A549 treated with ZK216348 at 1 μM for 4 hours (cell line): ENCODE measurements at places on chromosomes 1 and 21. TPM values are rescaled to one million over a fixed set of nuclear protein-coding genes. Genes with fewer than 3 reads are reported as not detected.

The BLACAT1 gene
- total RNA-seq, result not detected in 5 replicates

The SPRR2B gene
- not detected in 5 replicates for total RNA-seq

The DNAJC16 gene
- 3.9 to 5.6 TPM (median 4.0 TPM) in 5 replicates for total RNA-seq

The JAK1 gene
- total RNA-seq, result 133 to 185 TPM (median 179 TPM) in 5 replicates

The SLC16A4 gene
- total RNA-seq, result 26.0 to 41.9 TPM (median 37.9 TPM) in 5 replicates

The RAB7B gene
- total RNA-seq, result 1.0 to 1.8 TPM (median 1.3 TPM) in 5 replicates

The TMEM50A gene
- 62.0 to 96.8 TPM (median 71.2 TPM) in 5 replicates for total RNA-seq

The LCE2B gene
- total RNA-seq, result not detected in 5 replicates

The OR2T11 gene
- total RNA-seq, result not detected in 5 replicates

The RNU1-3 gene
- total RNA-seq, result not detected in 5 replicates

The TSNAX gene
- 27.3 to 41.9 TPM (median 36.9 TPM) in 5 replicates for total RNA-seq

The C8A gene
- total RNA-seq, result not detected in 5 replicates

The TEX38 gene
- not detected in 5 replicates for total RNA-seq

The PPM1J gene
- 0.50 to 1.4 TPM (median 1.3 TPM) in 5 replicates for total RNA-seq

The CHRNB2 gene
- total RNA-seq, result 0.25 to 0.48 TPM (median 0.33 TPM) in 5 replicates

The TRIM46 gene
- total RNA-seq, result 1.0 to 3.1 TPM (median 1.8 TPM) in 5 replicates

The KIF21B gene
- 1.3 to 3.0 TPM (median 2.3 TPM) in 5 replicates for total RNA-seq

The ETNK2 gene
- 4.6 to 8.1 TPM (median 6.6 TPM) in 5 replicates for total RNA-seq

The ANGPTL3 gene
- not detected in 5 replicates for total RNA-seq

The DNAJC28 gene
- 0.17 to 0.54 TPM (median 0.27 TPM) in 5 replicates for total RNA-seq

The LPAR3 gene
- 0.14 to 0.41 TPM (median 0.23 TPM) in 5 replicates for total RNA-seq

The HUNK gene
- total RNA-seq, result 1.2 to 2.6 TPM (median 1.4 TPM) in 5 replicates

The TRNP1 gene
- total RNA-seq, result 171 to 270 TPM (median 266 TPM) in 5 replicates

The KIF14 gene
- 5.6 to 12.7 TPM (median 10.9 TPM) in 5 replicates for total RNA-seq

The GPR153 gene
- total RNA-seq, result 1.3 to 2.6 TPM (median 2.0 TPM) in 5 replicates

The ODR4 gene
- 13.5 to 19.1 TPM (median 16.1 TPM) in 5 replicates for total RNA-seq

The S100A2 gene
- 19.1 to 29.3 TPM (median 27.2 TPM) in 5 replicates for total RNA-seq

The FOXD2 gene
- total RNA-seq, result 0.34 to 0.73 TPM (median 0.54 TPM) in 5 replicates

The MCOLN3 gene
- total RNA-seq, result 2.4 to 3.9 TPM (median 3.5 TPM) in 5 replicates

The SMIM1 gene
- total RNA-seq, result 1.0 to 2.1 TPM (median 1.6 TPM) in 4 of 5 replicates, not detected in the other

The PRKAB2 gene
- total RNA-seq, result 7.7 to 13.3 TPM (median 11.1 TPM) in 5 replicates

The VPS13D gene
- 6.2 to 10.2 TPM (median 6.6 TPM) in 5 replicates for total RNA-seq

The RGS18 gene
- not detected in 5 replicates for total RNA-seq

The CLDN19 gene
- not detected in 5 replicates for total RNA-seq

The OLFML2B gene
- 0.31 to 1.0 TPM (median 0.41 TPM) in 5 replicates for total RNA-seq

The BARHL2 gene
- not detected in 5 replicates for total RNA-seq

The MTARC2 gene
- total RNA-seq, result 11.1 to 13.7 TPM (median 12.9 TPM) in 5 replicates

The NLRP3 gene
- total RNA-seq, result not detected in 5 replicates

The CYP4B1 gene
- not detected in 5 replicates for total RNA-seq

The SLAMF7 gene
- 1.1 to 2.9 TPM (median 1.4 TPM) in 5 replicates for total RNA-seq

The ADORA3 gene
- not detected in 5 replicates for total RNA-seq

The SNRNP40 gene
- 38.7 to 50.3 TPM (median 42.0 TPM) in 5 replicates for total RNA-seq
